Type B pancreatic cell (in vitro differentiated cells): ENCODE measurements at places on chromosomes 2 and 18. TPM values are rescaled to one million over a fixed set of nuclear protein-coding genes. Genes with fewer than 3 reads are reported as not detected.

RFTN2 gene
- total RNA-seq = 0.07 and 14.9 TPM in 2 replicates

CD8A gene
- 0.17 and 0.34 TPM in 2 replicates for total RNA-seq

BBS5 gene
- total RNA-seq = 5.0 and 11.2 TPM in 2 replicates

SERPINB4 gene
- 0.17 TPM in 1 of 2 replicates, not detected in the other for total RNA-seq
